ENCODE measurements at places on chromosomes 7 and 10. TPM values are rescaled to one million over a fixed set of nuclear protein-coding genes. Genes with fewer than 3 reads are reported as not detected.

The TMEM196 gene
- 1.5 TPM for total RNA-seq

The SNCG gene
- total RNA-seq = 16.2 TPM

The WNT16 gene
- not detected for total RNA-seq

The TRIL gene
- 6.5 TPM for total RNA-seq

The GNGT1 gene
- not detected for total RNA-seq

The C7orf57 gene
- total RNA-seq = not detected

The RNF133 gene
- total RNA-seq = not detected

The ZNF680 gene
- 8.8 TPM for total RNA-seq

The TACC2 gene
- total RNA-seq = 8.4 TPM

The GSTO2 gene
- 0.51 TPM for total RNA-seq

The ATP6V0A4 gene
- 0.58 TPM for total RNA-seq

The ZNF853 gene
- total RNA-seq = 3.3 TPM

The NKX2-3 gene
- not detected for total RNA-seq

The STN1 gene
- 17.9 TPM for total RNA-seq

The HNRNPH3 gene
- 11.0 TPM for total RNA-seq

The FBXO24 gene
- total RNA-seq = 0.12 TPM

The ADCYAP1R1 gene
- not detected for total RNA-seq

The FAM24B gene
- 3.2 TPM for total RNA-seq

The SPAM1 gene
- total RNA-seq = not detected

The DCLRE1A gene
- 2.5 TPM for total RNA-seq

The ADIRF gene
- total RNA-seq = 1.1 TPM

The BTBD16 gene
- total RNA-seq = not detected

The OR2A5 gene
- total RNA-seq = not detected

The ITGA8 gene
- total RNA-seq = 0.94 TPM

The ZMYND11 gene
- 30.7 TPM for total RNA-seq

The CFAP43 gene
- not detected for total RNA-seq

The UNCX gene
- not detected for total RNA-seq

The MMD2 gene
- not detected for total RNA-seq

The SPDYE1 gene
- not detected for total RNA-seq
